ENCODE measurements at places on chromosomes 4 and X.

DNA sequence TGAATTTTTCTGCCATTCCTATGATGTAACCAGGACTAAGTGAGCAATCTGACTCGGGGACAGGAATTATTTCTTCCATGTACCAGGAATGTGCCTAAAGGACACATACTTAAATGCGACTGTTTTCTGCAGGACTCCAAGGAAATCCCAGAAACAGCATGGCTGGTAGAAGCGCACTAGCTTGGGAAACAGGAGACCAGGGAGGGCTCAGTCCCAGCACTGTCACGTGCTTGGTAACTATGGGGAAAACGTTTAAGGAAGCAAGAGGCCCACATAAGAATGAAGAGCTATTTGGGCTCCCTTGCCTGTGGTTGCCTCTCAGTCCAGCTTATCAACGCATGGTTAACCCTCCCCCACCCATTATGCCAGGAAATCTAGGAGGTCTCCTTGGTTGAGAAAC, 19.6 kb downstream of the MPP1 start:
- no peak for DNase-seq

DNA sequence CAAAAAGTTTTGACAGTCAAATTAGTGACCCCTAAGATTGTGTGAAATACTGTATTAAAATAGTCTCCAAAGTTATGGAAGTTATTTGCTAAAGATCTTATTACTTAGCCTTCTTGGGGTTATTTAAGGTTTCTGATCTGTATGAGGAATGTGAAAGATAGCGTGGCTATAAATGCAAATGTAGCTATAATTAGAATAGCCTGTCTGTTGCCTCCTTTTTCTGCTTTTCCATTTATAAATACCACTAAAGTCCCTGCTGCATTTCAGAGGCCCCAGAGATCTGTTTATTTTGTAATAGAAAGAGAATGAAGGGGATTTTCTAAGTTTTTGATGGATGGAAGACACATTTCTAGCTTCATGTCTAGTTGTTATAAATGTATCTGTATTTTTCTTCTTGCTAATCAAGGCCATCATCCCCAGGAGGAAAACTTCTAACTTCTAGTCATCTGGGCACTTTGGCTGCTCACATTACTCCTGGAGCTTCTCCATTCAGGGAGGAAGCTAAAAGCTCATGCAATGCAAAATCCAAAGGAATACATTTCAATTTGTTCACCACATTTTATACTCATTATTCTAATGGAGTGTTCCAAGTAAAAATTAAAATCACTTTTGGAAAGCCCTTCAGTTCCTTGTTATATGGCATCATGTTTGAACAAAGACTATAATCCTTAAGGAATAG, 73.9 kb downstream of the INTS12 start:
- no peak for DNase-seq

DNA sequence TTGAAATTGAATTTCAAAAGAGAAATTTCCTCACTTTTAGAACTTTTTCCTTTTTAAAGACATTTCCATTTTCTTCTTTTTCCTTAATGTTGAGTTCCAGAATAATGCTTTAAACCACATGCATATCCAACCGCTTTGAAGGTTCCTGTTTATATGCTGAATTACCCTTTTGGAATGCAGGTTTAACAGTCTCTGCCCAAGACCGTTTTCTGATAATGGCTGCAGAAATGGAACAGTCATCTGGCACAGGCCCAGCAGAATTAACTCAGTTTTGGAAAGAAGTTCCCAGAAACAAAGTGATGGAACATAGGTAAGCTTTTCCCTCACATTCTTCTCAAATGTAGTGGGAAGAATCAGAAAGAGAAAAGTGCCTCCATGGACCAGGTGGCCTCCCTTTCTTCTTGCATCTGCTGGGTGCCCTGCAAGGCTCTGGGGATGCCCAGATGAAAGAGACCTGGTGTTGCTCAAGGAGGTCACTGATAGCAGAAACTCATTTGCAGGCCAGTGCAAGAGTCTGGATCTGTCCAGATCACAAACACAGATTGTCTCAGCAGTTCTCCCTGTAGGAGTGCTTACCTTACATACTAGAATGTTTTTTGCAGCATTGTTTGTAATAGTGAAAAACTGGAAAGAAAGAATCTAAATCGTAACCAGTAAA, 42.9 kb downstream of the MOSPD2 start:
- no peak for DNase-seq

- DNase-seq: no peak
These were observed 44.4 kb upstream of the TMSB15B start for GRCh38 chrX:103918050-103918449.

- DNase-seq: no peak
These were observed 160.0 kb upstream of the NAP1L5 start for GRCh38 chr4:88857588-88857987.

GRCh38 chrX:19810802-19811201, 76.6 kb downstream of the SH3KBP1 start:
- DNase-seq: no peak

DNA sequence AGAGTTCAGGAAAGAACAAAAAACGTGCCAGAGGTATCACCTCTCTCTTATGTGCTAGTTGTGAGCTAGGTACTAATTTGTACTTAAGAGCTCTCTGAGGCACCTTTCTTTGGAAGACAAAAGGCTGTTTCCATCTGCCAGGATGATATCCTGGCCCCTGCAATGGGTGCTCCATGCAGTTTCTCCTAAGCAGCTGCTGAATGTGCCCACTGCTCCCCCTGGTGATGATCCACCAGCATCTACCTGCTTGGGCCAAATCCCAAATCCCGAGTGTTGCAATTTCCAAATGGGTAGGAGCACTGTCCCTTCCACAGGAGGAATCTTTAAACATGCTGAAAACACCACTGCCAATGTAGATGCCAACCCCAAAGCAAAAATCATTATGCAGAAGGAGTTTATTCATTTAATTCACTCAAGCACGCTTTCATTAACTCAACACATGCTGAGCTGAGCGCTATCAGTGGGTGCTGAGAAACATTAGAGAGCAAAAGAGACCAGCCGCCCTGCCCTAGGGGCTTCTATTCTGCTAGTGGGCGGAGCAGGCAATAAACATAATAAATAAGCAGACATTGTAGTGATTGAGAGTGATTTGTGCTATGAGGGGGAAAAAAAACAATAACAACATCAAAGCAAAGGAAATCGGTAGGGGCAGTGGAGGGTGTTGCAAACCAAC, 69.6 kb upstream of the C4orf50 start:
- peak; percentile 83 for DNase-seq

- no peak for DNase-seq
These were observed at the start of gene TRIM2 for GRCh38 chr4:153204247-153204671. Gene TRIM2 (plus strand): TSS chr4:153204443. CDS start chr4:153204531, 88 bp downstream.

DNA sequence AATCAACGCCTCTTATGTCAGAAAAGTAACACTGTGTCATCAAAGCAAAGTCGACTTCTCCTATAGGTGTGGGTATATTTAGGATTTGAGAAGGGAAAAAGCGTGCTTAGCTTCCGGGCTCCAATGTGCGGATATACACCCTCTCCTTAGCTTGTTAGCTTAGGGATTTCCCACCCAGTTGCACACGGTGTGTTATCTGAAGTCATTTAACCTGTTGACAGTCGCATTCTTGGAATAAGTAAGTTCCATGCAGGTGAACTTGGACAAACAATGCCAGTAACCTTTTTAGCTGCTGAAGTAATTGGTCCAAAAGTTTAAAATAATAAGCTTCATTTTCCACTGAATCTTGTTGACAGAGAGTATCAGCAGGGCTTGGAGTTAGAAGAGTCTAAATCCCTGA, 113.7 kb downstream of the SHROOM3 start:
- DNase-seq: no peak

- DNase-seq: no peak
These were observed 106.7 kb upstream of the DGKK start for GRCh38 chrX:50577326-50577725.

- no peak for DNase-seq
These were observed 465.9 kb downstream of the MID1IP1 start for GRCh38 chrX:39267176-39267575.

- DNase-seq: peak; percentile 63
These were observed 811 bp downstream of the FLNA start for GRCh38 chrX:154373340-154374306.

DNA sequence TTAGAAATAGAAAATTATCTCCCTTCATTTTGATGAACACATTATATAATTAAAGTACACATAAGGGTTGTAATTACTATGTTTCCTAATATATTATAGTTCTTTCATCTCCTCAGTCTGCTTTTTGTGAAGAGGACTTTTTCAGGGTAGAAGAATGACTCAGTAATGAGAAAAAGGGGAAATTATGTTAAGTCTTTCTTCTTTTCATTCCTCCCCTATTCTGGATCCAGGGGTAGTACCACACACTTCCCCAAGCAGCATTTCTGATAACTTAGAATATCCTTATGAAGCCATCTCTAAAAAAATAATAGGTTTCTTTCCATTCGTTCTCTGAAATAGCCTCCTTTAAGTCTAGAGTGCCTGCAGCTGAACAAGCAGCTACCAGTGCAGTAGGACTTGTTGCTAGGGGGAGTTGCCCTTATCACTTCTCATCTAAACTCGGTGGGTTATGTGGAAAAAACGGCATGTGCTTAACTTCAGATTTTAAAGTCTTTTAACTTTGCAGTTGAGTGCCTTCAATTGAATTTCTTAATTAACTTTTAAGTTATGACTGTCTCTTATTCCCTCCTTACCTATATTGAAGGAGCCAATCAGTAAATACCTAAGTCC, 184.8 kb downstream of the ARHGAP24 start:
- DNase-seq: no peak

GRCh38 chr4:189124149-189124758, 816.4 kb upstream of the FRG1 start:
- no peak for DNase-seq

GRCh38 chr4:128350449-128351045, 62.9 kb upstream of the PGRMC2 start:
- peak; percentile 44 for DNase-seq

DNA sequence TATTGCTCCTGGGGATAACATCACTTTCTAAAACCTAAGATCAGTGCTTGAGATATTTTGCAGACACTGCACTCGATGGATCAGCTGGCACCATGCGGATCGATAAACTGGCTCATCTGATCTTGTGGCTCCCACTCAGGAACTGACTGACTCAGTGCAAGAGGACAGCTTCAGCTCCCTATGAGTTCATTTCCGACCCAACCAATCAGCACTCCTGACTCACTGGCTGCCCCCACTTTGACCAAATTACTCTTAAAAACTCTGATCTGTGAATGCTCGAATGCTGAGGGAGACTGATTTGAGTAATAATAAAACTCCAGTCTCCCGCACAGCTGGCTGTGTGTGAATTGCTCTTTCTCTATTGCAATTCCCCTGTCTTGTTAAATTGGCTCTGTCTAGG, 110.1 kb downstream of the ANAPC4 start:
- no peak for DNase-seq

DNA sequence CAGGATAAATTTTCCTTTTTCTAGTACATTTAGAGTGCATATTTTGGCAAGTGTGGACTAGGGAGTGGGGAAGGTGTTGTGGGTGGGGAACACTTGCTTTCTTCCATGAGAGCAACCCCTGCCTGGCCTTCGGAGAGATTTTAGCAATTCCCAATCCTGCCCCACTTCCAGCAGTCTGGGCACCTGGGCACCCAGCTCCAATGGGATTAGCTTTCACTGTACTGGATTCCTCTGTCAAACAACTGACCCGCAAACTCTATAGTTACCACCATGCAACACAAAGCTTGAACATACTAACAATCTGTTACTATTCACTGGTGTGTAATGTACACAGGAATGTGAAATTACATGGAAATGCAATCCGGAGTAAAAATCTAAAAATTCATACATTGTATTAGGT, 50.3 kb downstream of the SH3RF1 start:
- DNase-seq: peak; percentile 50

- no peak for DNase-seq
These were observed 56.4 kb upstream of the NWD2 start for GRCh38 chr4:37188100-37188499.
